Brain (organoid and tissue), 16 donors: ENCODE measurements at places on chromosomes 7 and 10.

- DNase-seq, result peak; percentile 61
Observed at GRCh38 chr7:155584763-155585531, 38.6 kb upstream of the CNPY1 start.

DNA sequence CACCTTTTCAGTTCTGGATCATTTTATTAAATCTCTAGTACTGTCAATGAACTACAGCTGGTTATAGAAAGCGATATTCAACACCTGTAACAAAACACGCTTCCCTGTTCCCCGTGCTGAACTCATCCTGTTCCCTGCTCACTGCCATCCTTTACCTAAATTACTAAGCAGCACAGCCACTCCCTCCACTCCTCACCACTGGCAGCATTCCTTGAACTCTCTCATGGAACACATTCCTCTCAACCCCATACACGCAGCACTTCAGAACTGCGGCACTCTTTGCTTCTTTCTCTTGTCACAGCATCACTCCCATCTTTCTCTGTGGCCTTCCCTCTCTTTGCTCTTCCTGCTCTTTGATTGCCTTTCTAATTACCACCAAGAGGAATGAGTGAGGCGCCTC lies 27.4 kb downstream of the RELN start:
- DNase-seq, result no peak

GRCh38 chr10:123766761-123767160 lies 100.6 kb downstream of the GPR26 start:
- no peak for DNase-seq

DNA sequence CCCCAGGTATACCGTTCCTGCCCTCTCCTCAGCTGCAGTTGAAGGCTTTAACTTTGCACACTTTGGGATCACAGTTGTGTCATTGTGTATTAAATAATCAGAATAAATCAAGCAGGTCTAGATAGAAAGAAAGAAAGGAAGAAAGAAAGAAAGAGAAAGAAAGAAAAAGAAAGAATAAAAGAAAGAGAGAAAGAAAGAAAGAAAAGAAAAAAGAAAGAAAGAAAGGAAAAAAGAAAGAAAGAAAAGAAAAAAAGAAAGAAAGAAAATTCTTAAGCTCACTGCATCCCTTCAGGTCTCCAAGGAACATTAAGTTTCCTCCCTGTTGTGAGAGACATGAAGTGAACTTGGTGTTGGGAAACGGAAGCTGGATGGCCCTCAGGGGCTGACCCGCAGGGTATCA lies 17.2 kb upstream of the TRIM24 start:
- no peak for DNase-seq

GRCh38 chr7:70640266-70640833 lies 491.6 kb upstream of the GALNT17 start:
- no peak for DNase-seq

DNA sequence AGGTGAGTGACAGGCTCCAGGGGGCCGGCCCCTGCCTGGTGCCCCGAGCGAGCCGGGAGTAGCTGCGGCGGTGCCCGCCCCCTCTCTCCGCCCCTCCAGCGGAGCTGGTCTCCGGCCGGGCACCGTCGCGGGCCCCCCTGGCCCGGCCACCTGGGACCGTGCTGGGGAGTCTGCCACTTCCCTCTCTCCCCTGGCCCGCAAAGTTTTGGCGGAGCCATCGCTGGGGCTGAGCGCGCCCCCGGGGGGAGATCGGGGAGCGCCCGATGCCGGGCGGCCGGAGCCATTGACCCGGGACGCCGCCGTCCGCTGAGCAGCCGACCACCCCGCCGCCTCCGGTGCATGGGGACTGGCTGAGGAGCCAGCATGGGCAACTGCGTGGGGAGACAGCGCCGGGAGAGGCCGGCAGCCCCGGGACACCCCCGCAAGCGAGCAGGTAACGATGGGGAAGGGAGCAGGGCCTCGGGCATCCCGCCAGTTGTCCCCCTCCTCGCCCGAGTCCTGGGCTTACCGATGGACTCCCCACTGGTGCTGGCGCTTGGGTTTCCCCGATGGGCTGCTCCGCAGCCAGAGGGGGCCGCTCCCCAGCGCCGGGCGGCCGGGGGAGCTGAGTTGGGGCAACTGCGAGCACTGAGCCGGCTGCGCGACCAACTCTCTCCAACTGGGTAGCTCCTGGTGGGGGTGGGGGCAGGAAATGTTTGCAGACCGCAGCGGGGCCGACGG lies at the start of gene UBTD1:
Gene UBTD1 (plus strand): TSS at position 84 of the 720 bp plus-strand sequence. CDS start 280 bp downstream, at position 364.
- DNase-seq, result peak; percentile 16

DNA sequence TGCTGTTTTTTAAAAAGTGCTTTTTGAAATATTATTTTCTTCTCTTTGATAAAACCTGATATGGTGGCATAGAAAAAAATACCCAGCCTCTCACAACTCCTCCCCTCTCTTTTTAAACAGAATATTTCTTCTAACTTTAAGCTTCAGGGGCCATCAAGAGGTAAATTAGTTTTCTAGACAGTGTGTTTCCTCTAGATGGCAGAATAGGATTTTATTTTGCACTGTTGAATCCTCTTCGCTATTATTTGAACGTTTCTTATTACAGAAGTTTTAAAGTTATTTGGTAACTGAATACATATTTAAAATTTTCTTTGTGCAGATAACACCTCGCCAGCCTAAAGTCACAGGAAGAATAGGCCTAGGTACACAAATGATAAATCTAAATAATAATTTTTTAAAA lies 30.3 kb downstream of the ARL5B start:
- DNase-seq, result peak; percentile 51

DNA sequence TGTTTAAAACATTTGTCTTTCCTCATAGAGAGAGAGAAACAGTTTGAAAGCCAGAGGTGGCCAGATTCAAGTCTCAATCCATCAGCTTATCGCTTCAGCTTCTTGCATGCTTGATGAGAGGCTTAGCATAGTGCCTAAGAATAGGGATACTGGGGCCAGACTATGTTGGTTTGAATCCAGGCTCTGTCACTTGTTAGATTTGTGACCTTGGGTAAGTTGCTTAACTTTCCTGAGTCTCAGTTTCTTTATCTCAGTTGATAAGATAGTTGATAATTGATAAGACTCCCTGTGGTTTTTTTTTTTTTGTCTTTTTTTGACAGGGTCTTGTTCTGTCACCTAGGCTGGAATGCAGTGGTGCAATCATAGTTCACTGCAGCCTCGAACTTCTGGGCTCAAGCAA lies 12.1 kb upstream of the CDK6 start:
- no peak for DNase-seq

DNA sequence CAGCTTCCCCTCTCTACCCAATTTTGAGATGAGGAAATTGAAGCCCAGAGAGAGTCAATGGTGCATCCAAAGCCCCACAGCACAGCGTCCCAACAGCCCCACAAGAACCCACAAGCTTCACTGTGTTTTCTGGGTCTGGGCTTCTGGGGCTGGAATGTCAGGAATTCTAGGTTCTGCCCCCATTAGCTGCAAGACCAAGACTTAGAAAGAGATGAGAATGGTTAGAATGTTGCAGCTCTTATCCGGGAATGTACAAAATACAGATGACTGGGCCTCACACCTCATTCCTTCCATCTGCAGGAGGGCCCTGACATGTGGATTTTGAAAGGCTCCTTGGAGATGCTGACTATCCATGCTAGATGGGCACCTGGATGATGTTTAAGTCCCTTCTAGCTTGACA lies 6.0 kb upstream of the SGPL1 start:
- no peak for DNase-seq

DNA sequence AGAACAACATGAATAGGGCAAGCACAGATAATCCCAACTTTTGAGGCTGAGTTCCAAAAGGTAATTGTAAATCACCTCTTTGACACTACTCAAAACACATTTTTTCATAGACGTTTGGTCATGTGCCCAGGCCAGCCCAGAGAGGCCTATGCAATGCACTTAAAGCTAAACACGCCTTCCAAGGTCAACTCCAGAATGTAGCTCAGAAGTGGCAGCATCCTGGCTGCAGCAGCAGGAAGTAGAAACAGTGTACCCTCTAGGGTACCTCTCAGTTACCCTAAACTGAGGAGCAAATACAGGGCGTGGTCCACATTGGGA lies 58.7 kb downstream of the OSBPL3 start:
- no peak for DNase-seq

- peak; percentile 74 for DNase-seq
Observed at GRCh38 chr7:27156508-27156898, at the start of gene HOXA7. TSS of gene HOXA7 (minus strand) at chr7:27156675. CDS start at chr7:27156545, 130 bp downstream.

GRCh38 chr7:40944981-40945585 lies 757.8 kb downstream of the INHBA start:
- DNase-seq, result no peak

DNA sequence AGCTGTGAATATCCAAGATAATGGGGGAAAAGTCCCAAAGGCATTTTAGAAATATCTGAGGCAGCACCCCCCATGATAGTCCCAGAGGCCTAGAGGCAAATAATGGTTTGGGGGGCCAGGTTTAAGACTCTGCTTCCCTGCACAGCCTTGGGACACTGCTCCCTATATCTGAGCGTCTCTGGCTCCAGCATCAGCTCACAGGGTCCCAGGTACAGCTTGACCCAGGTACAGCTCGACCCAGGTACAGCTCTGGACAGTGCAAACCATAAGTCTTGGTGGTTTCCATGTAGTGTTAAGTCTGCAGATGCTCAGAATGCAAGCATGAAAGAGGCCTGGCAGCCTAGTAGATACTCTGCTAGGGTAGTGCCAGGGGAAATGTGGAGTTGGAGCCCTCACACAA lies 47.0 kb upstream of the VWDE start:
- no peak for DNase-seq

GRCh38 chr10:60662917-60663614 lies 115.2 kb upstream of the CDK1 start:
- DNase-seq, result no peak

- no peak for DNase-seq
Observed at GRCh38 chr10:7272008-7272407, 138.8 kb downstream of the SFMBT2 start.

DNA sequence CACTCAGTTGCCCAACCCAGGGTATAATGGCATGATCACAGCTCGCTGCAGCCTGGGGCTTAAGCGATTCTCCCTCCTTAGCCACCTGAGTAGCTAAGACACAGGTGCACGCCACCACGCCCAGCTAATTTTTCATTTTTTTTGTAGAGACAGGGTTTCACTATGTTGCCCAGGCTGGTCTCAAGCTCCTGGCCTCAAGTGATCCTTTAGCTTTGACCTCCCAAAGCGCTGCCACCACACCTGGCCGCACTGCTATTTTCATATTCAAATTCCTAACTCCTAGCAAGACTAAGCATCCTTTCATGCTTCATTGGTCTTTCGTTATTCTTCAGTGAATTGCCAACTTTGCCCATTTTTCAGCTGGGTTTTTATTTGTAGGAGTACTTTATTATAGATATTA lies 30.4 kb upstream of the DAGLB start:
- no peak for DNase-seq

DNA sequence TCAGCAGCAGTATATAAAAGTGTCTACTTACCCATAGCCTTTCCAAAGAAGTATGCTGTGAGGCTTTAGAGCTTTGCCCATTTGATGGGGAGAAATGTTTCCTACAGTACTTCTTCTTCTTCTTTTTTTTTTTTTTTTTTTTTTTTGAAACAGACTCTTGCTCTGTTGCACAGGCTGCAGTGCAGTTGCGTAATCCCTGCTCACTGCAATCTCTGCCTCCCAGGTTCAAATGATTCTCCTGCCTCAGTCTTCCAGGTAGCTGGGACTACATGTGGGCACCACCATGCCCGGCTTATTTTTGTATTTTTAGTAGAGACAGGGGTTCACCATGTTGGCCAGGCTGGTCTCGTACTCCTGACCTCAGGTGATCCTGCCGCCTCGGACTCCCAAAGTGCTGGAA lies 101.7 kb upstream of the TMEM26 start:
- no peak for DNase-seq

- no peak for DNase-seq
Observed at GRCh38 chr7:46244757-46245156, 323.7 kb upstream of the IGFBP3 start.

DNA sequence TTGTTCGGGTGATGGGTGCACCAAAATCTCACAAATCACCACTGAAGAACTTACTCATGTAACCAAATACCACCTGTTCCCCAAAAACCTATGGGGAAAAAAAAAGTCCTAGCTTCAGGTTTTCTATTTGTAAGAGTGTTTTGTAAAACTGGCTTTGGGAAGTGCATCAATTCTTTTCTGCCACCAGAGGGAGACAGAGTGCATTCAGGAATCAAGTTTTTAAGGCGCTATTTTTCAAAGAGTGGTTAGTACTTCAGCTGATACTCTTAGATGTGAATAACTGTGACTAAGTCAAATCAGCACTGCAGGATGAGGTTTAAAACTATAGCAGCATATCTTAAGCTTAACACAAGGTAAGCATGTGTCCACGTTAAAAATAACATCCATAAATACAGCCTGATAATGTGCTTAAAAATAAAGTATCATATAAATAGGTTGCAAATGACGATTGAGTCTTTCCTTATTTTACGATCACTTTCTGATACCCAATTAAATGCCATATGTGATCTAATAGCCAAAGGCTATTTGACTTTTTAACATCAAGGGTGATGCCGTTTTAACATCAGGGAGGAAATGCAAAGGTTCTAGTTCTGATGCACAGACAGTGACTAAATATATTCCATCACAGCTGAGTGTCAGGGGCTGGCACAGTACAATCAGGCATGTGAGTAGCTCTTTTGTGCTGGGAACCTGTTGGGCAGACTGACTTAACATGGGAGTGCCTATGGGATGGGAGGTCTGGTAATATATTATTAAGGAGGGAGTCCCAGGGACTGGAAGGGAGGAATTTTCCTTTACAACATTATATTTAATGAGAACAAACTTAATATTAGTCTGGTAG lies 10.6 kb upstream of the LYZL2 start:
- peak; percentile 75 for DNase-seq

- DNase-seq, result peak; percentile 15
Observed at GRCh38 chr10:62772186-62772974, 32.1 kb upstream of the ADO start.

- DNase-seq, result no peak
Observed at GRCh38 chr7:26117970-26118369, 34.0 kb upstream of the NFE2L3 start.

DNA sequence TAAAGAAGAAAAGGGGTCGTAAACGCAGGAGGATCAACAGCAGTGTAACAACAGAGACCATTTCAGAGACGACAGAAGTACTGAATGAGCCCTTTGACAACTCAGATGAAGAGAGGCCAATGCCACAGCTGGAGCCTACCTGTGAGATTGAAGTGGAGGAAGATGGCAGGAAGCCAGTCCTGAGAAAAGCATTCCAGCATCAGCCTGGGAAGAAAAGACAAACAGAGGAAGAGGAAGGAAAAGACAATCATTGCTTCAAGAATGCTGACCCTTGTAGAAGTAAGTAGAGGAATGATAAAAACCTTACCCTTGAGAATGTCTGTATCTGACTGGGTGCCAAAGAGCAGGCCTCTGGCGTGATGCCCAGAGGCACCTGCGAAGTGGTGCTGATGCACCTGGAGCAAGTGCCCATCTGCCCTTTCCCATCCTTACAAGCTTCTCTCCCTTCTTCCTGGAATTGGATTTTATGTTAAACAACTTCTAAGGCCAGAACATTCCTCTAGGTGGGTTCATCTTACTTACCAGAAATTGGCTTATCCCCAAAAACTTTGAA lies 86.4 kb upstream of the SAMD8 start:
- DNase-seq, result no peak
